Activated naive CD8-positive, alpha-beta T cell treated with anti-CD3 and anti-CD28 coated beads for 36 hours (primary cell): ENCODE measurements at places on chromosomes 2 and 18. TPM values are rescaled to one million over a fixed set of nuclear protein-coding genes. Genes with fewer than 3 reads are reported as not detected.

- no peak for DNase-seq
Observed at GRCh38 chr2:8885449-8886201, 48.2 kb upstream of the KIDINS220 start.

DNA sequence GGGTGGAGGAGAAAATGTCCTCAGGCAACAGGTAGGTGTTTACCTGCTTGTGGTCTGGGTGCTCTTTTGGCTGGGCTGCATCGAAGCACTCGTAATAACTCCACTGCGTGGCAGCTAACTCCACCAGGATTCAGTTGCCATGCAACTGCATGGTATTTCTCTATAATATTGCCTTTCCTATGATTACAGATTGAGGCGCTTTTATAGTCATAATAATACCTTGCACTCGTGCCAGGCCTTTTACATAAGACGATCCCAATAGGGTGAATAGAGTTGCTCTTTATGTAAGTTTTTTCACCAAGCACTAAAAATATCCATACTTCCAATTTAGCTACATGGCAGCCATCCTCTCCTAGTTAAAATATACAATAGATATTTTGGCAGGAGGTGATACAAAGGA, 19.7 kb upstream of the NYAP2 start:
- DNase-seq, result no peak

GRCh38 chr2:180046776-180047175, 39.7 kb upstream of the CWC22 start:
- no peak for DNase-seq

GRCh38 chr2:241842620-241843211, 16.0 kb downstream of the PDCD1 start:
- peak; percentile 69 for DNase-seq

- no peak for DNase-seq
Observed at GRCh38 chr2:113179446-113180045, 5.8 kb downstream of the PSD4 start.

GRCh38 chr2:79972661-79973060, 331.9 kb downstream of the LRRTM1 start:
- DNase-seq, result no peak

GRCh38 chr2:205427112-205427511, 255.2 kb upstream of the NRP2 start:
- no peak for DNase-seq

GRCh38 chr2:153786016-153786415, 85.7 kb upstream of the GALNT13 start:
- no peak for DNase-seq

GRCh38 chr2:239393941-239394340, 6.9 kb downstream of the HDAC4 start:
- no peak for DNase-seq

The ASPRV1 gene
- total RNA-seq, result 0.54 TPM

The IL36A gene
- not detected for total RNA-seq

The NAT8 gene
- not detected for total RNA-seq

The NOL4 gene
- total RNA-seq, result not detected

The CNTNAP5 gene
- total RNA-seq, result not detected

The TUBB8B gene
- total RNA-seq, result not detected
